Activated naive CD4-positive, alpha-beta T cell (primary cell): ENCODE measurements at places on chromosomes 3 and 15.

DNA sequence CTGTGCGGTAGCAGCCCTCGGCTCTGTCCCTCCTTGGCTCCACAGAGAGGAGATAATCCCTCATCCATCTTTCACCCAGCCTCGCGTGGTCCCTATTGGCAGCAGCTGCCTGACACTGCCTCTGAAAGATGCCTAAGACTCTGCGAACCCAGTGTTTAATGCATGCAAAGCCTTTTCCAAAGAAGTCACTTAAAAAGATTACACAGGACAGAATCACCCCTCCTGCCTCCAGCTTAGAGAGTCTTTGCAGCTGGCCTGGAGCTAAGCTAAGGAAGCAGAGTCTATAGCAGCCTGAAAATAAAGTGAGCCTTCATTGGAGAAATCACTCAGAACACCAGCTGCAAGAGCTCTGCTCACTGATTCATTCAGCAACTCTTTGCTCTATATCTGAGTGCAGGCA, 247.2 kb downstream of the SHQ1 start:
- DNase-seq, result no peak

GRCh38 chr3:189572249-189572648, 58.9 kb upstream of the TP63 start:
- no peak for DNase-seq

- DNase-seq, result no peak
Observed at GRCh38 chr3:123606527-123606926, 21.7 kb upstream of the HACD2 start.

- no peak for DNase-seq
Observed at GRCh38 chr3:112579232-112579631, 17.4 kb downstream of the SLC35A5 start.

- DNase-seq, result no peak
Observed at GRCh38 chr15:62599791-62600777, 435.0 kb upstream of the C2CD4B start.

- DNase-seq, result no peak
Observed at GRCh38 chr15:62505762-62506161, 340.7 kb upstream of the C2CD4B start.

DNA sequence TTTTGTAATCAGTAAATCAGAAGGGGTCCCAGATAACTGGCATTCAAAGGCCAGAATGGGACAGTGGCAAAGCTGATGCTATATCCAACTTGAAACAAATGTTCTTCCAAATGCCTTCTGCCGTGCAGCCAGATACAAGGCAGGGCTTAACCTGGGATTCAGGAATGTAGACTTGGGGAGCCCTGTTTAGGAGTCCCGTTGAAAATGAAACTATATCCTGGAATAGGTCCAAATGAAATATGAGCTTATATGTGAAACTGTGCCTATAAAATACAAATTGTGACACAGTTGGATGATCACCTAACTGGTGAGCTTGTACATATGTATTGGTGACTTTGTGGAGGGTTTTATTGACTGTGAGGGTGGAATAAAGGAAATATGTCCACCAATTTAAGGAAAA, 28.7 kb downstream of the FRMD4B start:
- no peak for DNase-seq

DNA sequence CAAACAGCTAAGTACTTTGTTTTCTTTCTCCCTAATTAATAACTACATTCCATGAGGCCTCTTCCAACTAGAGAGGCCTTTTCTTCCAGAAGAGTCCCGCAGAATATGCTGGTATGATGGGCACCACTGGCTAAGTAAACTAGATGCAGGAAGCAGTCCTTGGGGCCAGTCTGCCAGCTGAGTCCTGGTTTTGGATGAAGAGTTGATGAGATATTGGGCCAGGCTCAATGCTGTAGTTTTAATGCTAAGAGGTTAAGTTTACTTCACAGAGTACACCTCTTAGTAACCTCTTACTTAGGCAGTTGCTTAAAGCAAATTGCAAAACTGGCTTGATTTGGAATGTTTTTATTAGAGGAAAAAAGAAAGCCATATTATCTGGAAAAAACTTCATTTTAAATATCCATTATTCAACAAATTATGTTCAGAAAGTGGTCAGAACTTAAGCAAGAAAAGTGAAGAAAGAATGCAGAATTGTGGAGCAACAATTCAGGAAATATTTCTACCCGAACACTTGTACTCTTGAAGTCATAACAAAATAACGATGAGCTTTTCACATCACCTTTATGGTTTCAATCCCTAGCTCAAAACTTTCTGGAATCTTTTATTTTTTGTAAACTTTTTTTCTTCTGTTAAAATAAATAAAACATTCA, 178.4 kb upstream of the CDIN1 start:
- no peak for DNase-seq
